ENCODE measurements at places on chromosomes 7 and 10. TPM values are rescaled to one million over a fixed set of nuclear protein-coding genes. Genes with fewer than 3 reads are reported as not detected.

STEAP1B gene
- total RNA-seq = not detected

DCLRE1A gene
- 14.4 TPM for total RNA-seq

MMD2 gene
- total RNA-seq = not detected

USP54 gene
- 7.8 TPM for total RNA-seq

CCDC172 gene
- total RNA-seq = not detected

HKDC1 gene
- total RNA-seq = 0.09 TPM

SSC4D gene
- 0.77 TPM for total RNA-seq

OR9A2 gene
- total RNA-seq = not detected

ST8SIA6 gene
- not detected for total RNA-seq

HOXA13 gene
- not detected for total RNA-seq

FUOM gene
- 43.6 TPM for total RNA-seq

All from activated CD4-positive, alpha-beta T cell treated with anti-CD3 and anti-CD28 coated beads, Interleukin-2, amount 10 ng/mL, durations not matched to agents 24 days and 14 days (primary cell).